ENCODE measurements at places on chromosomes 16 and 17. TPM values are rescaled to one million over a fixed set of nuclear protein-coding genes. Genes with fewer than 3 reads are reported as not detected.

Gene TBC1D3H
- total RNA-seq: not detected

Gene PERCC1
- not detected for total RNA-seq

Gene NUBP1
- total RNA-seq: 28.1 TPM

Gene C17orf100
- 0.31 TPM for total RNA-seq

Gene ZNRF1
- 71.1 TPM for total RNA-seq

Gene NPIPB6
- 1.1 TPM for total RNA-seq

Gene EPX
- total RNA-seq: not detected

Gene KRT28
- total RNA-seq: not detected

Gene CHST5
- total RNA-seq: not detected
